Inflammatory macrophage (primary cell): ENCODE measurements at places on chromosomes 13 and 19.

DNA sequence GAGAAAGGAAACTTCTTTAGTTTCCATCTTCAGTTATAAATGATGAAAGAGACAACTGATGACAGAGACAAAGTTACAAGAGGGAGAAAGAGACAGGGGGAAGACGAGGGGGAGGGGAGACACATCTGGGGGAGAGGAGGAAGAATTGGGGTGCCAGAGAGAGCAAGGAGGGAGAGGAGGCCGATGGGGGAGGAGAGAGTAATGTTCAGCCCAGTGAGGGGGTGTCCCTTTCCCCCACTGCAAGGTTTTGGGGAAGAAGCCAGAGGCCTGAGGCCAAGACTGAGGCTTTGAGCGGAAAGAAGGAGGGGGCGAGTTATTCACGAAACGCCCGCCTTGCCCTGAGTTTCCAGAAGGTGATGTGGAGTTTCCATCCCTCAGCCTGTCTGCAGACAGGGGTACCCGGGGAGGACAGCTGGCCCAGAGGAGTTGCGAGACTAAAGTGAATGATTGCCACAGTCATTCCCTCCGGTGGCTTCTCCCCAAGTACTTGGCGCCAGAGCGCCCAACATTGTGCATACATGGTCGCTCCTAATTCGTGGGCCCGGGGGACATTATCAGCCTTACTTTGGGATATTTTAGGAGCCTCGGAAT, 558 bp upstream of the PPAN start:
- DNase-seq: peak; percentile 71

GRCh38 chr19:4123615-4124568, at the start of gene MAP2K2:
TSS of gene MAP2K2 (minus strand) at chr19:4124122. CDS start at chr19:4123875, 247 bp downstream.
- DNase-seq: peak; percentile 96

GRCh38 chr19:15136234-15136954, 29.2 kb downstream of the SYDE1 start:
- no peak for DNase-seq

DNA sequence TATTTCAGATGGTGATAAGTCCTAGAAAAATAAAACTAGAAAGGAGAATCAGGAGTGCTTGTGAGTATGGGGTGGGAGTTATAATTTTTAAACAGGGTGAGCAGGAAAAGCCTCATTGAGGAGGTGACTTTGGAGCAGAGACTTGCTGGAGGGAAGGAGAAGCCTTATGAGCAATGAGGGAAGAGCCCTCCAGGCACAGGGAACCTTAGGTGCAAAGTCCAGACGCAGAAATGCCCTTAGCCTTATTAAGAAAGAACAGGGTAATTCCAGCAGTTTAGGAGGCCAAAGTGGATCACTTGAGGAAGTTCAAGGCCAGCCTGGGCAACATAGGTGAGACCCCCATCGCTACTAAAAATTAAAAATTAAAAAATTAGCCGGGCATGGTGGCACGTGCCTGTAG, 21.0 kb upstream of the FXYD3 start:
- DNase-seq: no peak

- DNase-seq: peak; percentile 78
These were observed 80.0 kb upstream of the GPR183 start for GRCh38 chr13:99386911-99387788.

DNA sequence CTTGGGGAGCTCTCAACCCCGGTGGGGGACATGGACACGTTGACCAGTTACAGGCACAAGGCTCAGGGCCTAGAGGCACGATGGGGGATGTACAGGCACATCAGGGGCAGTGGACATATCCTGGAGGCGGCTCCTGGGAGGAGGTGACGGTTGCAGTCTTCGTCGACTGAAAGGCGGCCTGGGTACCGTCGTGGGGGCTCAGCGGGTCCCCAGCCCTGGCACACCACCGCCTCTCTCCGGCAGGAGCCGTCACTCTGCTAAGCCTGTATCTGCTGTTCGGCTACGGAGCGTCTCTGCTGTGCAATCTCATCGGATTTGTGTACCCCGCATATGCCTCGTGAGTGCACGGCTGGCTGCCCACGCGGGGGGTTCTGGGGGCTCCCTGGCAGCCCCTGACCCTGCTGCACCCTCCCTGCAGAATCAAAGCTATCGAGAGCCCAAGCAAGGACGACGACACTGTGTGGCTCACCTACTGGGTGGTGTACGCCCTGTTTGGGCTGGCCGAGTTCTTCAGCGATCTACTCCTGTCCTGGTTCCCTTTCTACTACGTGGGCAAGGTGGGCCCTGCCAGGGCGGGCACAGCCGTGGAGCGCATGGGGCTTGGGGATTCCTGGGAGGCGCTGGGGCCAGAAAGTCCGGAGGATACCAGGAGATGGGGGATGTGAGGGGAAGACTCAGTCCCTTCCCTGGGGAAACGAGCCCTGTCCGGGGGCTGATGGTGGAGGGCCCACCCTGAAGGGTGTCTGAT, 4.2 kb downstream of the REEP6 start:
- no peak for DNase-seq

DNA sequence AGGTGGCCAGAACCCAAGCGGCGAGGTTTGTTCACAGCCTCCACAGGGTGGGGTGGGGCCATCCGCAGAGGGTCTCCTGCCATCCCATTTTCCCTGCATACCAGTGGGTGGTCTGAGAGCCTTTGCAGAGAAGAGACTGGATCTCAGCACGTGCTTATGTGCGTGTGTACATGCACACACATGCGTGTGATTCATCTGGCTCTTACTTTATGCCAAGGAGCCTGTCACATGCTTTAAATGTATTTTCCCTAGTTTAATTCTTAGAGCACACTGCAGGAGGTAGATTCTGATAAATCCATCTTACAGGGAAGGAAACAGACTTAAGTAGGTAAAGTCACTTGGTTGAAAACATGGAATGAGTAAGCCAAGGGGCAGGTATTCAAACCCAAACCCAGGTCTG, 47.1 kb downstream of the CAPN12 start:
- DNase-seq: no peak

GRCh38 chr13:98721825-98722510, 30.5 kb downstream of the SLC15A1 start:
- no peak for DNase-seq

DNA sequence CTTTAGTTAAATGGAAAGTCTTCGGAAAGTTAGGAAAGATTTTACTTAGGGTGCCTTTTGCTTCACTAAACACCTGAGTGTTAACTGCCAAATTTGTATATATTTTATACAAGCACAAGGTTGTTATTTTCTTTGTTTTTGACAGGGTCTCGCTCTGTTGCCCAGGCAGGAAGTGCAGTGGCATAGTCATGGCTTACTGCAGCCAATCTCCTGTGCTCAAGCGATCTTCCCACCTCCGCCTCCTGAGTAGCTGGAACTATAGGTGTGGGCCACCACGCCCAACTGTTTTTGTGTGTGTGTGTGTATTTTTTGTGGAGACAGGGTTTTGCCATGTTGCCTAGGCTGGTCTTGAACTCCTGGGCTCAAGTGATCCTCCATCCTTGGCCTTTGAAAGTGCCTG, 16.2 kb downstream of the KCTD4 start:
- no peak for DNase-seq

DNA sequence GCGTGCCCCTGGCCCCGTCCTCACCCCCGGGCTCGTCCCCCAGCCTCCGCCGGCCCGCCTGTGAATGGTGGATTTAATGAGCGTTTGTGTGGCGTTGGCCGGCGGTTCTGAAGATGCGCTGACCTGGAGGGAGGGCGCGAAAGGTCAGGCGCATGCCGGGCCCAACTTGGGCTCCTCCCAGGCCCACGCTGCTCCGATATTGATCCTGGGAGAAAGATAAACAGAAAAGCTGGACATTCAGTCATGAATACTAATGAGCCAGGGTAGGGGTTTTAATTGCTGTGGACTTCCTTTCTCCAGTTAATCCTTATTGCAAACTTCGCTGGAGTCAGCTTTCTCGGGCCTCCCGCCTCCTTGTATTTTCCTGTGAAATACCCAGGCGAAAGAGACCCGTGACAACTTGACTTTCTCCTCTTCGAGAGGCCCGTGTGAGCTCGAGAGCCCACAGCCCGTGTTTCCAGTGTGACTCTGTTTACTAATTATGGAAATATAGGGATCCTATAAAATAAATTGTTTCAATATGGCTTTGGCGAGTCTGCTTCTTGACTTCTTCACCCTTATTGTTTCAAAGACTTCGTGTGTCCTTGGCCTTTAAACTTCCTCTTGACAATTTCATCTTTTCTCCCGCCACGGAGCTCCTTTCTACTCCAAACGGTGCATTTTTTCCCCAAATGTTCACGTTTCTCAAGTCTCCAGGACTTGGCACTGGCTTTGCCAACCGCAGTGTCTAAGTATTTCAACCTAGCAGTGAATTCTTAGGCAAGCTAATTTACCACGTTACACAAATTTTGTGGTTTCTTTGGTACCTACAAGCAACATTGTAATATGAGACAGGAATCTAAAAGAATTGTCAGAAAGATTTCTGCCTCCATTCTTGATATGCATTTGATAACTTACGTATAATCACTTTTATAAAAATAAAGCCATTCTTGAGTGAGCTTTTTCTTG, 10.5 kb downstream of the ZIC2 start:
- no peak for DNase-seq

DNA sequence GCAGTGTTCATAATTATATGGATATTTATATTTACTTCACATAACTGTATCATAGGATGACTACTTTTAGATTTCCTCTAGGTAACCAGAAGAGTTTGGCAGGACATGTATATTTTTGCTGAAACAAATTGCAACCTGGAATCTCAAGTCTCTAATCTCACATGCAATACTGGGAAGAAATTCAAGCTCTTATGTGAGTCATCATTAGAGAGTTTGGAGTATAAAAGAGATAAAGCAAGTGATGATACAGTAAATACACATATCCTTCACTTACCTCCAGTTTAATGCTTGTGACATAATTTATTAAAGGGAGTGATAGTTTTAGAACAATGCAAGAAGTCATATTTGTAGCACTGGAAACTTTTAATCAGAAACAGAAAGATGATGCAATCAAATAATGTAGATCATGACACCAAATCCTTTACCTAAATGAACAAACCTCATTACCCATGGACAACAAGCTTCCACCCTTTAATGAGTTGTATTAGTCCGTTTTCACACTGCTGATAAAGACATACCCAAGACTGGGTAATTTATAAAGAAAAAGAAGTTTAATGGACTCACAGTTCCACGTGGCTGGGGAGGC, 15.8 kb upstream of the OR7A17 start:
- DNase-seq: no peak

- no peak for DNase-seq
These were observed 109.6 kb downstream of the ZAR1L start for GRCh38 chr13:32205431-32206096.

DNA sequence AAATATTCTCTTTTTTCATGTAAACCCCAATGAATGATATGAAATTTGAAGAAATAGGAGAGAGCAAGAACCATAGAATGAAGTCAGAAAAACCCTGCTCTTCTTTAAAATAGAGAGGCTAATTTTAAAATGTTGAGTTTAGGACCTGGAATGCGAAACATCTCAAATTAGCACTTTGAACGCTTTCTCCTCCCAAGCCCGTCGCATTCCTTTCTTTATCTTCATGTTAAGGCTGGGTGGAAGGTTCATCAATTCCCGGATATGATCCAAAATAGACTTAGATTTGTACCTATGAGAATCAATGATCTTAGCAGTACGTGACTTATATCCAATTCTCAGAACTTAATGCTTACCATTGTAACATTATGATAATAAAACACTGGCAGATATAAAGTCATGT, 24.1 kb upstream of the LGALS16 start:
- no peak for DNase-seq

GRCh38 chr13:40161351-40161810, 505.1 kb downstream of the FOXO1 start:
- DNase-seq: no peak
